Vagina (tissue), 2 donors: ENCODE measurements at places on chromosomes 16 and 17. TPM values are rescaled to one million over a fixed set of nuclear protein-coding genes. Genes with fewer than 3 reads are reported as not detected.

DNA sequence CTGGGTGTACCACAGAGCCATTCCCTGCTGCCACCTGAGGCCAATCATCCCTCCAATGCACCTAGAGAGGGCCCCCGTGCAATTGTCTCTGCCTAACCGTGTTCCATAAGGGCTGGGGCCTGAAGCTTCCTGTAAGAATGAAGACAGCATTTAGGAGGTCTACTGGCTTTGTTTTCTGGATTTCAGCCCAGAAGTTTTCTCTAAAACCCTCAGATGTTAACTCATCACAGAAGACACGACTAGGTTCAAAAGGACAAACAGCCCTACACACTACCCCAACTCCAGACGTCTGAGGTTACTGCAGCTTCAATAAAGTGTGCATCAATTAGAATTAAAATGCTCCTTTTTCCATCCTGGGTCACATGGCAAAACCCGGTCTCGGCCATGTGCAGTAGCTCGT is 10.8 kb upstream of the DRG2 start:
- H3K27me3 ChIP-seq = no peaks in the 10 kb centered on the region
- H3K27ac ChIP-seq = no peak overlapping the region
- no peaks in the 10 kb centered on the region for H3K4me1 ChIP-seq

DNA sequence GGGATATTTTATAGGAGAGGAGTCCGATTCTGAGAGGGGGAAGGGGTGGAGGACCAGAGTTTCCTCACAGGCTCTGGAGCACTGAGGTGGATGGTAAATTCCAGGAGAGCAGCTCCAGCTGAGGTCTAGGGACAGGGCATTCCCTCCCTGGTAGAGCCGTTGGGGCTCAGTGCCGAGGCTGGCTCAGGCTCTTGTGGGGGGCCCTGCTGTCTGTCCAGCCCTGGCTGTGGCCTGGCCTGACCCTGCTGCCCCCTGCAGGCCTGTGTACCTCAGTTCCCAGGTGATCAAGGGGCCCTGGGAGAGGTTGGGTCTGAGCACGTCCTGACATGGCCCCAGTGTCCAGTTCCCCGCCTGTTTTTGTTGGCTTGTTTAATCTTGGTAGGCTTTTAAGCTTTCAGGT is 16.8 kb downstream of the ZNF750 start:
- H3K27ac ChIP-seq = no peak overlapping the region
- no peaks in the 10 kb centered on the region for H3K27me3 ChIP-seq
- H3K4me3 ChIP-seq = no peak overlapping the region
- no peak for DNase-seq
- no peaks in the 10 kb centered on the region for H3K36me3 ChIP-seq

GRCh38 chr17:63698886-63699637 is 863 bp downstream of the LIMD2 start:
- no peaks in the 10 kb centered on the region for H3K36me3 ChIP-seq
- no peaks in the 10 kb centered on the region for H3K27me3 ChIP-seq
- H3K4me3 ChIP-seq = peak overlapping the region; percentile 60
- H3K4me1 ChIP-seq = peaks cover 38% of the 10 kb centered on the region
- peak overlapping the region; percentile 81 for H3K27ac ChIP-seq
- no peak for DNase-seq

GRCh38 chr17:76106703-76107102 is 3.1 kb upstream of the EXOC7 start:
- H3K4me1 ChIP-seq = peaks cover 24% of the 10 kb centered on the region
- DNase-seq = no peak

- H3K4me3 ChIP-seq = no peak overlapping the region
- no peaks in the 10 kb centered on the region for H3K36me3 ChIP-seq
- no peaks in the 10 kb centered on the region for H3K4me1 ChIP-seq
Observed at GRCh38 chr16:72380283-72380682, 208.3 kb upstream of the PMFBP1 start.

DNA sequence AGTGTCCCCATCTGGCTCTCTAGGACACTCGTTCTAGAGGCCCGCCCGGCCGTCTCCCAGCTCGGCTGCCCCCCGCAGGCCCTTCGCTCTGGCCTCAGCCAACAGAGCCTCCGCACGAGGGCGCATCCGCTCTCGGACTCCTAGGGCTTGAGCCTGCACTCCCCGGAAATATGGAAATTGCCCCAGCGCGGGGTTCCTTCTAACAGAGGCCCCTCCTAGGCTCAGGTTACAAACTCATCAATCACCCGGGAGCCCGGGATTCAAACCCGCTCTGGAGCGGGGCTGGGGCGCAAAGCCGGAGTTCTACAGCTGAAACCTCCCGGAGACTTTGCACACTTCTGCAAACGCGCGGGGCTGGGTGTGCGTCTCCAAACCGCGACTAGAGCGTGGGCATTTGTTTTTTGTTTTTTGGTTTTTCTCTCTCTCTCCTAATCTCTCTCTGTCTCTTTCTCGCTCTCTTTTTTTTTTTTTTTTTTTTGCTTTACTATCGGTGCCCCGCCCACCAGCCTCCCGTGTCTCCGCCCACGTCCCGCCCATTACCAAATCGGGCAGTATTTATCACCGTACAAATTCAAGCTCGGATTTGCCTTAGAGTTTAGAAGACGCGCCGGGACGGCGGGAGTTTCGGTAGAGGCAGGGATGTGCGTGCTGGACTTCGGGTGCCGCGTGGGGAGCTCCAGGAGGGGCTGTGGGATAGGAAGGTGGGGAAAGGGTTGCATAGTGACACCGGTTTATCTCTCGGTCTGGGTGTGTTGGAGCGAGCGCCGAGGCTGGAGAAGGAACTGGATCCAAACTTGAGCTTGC is 2.4 kb upstream of the FOXL1 start:
- H3K4me3 ChIP-seq = peak overlapping the region; percentile 33
- peaks cover 3% of the 10 kb centered on the region for H3K27me3 ChIP-seq
- no peak for DNase-seq
- H3K36me3 ChIP-seq = no peaks in the 10 kb centered on the region

DNA sequence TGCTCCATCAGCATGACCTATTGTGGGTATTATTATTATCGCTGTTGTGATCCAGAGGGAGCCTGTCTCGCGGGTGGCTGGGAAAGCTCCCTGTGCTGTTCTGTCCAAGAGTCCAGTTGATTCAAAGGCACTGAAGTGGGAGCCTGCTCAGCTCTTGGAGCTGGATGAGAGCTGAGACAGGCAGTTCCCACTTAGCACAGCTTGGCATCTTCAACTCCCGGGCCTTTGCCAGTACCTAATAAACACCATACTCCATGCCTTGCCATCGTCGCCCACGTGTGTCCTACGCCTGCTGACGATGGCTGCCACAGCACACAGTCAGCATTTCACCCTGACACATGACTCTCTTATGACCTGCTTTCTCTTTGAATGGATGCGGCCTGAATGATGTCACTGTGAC is 32.6 kb downstream of the RTN4RL1 start:
- H3K4me1 ChIP-seq = peaks cover 33% of the 10 kb centered on the region
- H3K27ac ChIP-seq = no peak overlapping the region
- no peaks in the 10 kb centered on the region for H3K27me3 ChIP-seq
- H3K4me3 ChIP-seq = no peak overlapping the region

DNA sequence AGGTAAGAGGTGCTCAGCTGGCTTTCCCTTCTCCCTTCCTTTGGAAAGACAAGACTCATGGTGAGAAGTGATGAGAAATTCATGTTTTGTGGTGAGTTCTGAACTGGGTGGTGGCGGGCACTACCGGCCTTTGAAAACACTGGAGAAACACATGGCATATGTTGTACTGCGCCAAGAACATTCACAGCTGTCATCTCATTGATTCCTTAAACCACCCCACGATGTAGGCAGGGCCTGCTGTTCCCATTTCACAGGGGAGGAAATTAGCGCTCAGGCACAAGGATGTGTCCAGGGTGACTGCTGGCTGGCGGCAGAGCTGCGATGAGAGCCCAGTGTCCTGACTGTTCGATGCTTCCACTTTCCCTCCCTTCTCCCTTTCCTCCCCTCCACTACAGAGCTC is 1.6 kb upstream of the DOC2B start:
- H3K27me3 ChIP-seq = peaks cover 7% of the 10 kb centered on the region
- H3K36me3 ChIP-seq = no peaks in the 10 kb centered on the region
- no peak overlapping the region for H3K27ac ChIP-seq
- H3K4me3 ChIP-seq = no peak overlapping the region
- peaks cover 40% of the 10 kb centered on the region for H3K4me1 ChIP-seq

GRCh38 chr16:80968386-80969113 is 38.1 kb downstream of the CMC2 start:
- no peak overlapping the region for H3K27ac ChIP-seq
- H3K4me1 ChIP-seq = no peaks in the 10 kb centered on the region
- H3K4me3 ChIP-seq = no peak overlapping the region
- no peak for DNase-seq
- no peaks in the 10 kb centered on the region for H3K27me3 ChIP-seq

- H3K4me3 ChIP-seq = no peak overlapping the region
- no peak for DNase-seq
- H3K36me3 ChIP-seq = no peaks in the 10 kb centered on the region
- H3K27me3 ChIP-seq = no peaks in the 10 kb centered on the region
- H3K4me1 ChIP-seq = peaks cover 98% of the 10 kb centered on the region
- H3K27ac ChIP-seq = peak overlapping the region; percentile 76
Observed at GRCh38 chr16:53090286-53090590, 35.4 kb downstream of the CHD9 start.

DNA sequence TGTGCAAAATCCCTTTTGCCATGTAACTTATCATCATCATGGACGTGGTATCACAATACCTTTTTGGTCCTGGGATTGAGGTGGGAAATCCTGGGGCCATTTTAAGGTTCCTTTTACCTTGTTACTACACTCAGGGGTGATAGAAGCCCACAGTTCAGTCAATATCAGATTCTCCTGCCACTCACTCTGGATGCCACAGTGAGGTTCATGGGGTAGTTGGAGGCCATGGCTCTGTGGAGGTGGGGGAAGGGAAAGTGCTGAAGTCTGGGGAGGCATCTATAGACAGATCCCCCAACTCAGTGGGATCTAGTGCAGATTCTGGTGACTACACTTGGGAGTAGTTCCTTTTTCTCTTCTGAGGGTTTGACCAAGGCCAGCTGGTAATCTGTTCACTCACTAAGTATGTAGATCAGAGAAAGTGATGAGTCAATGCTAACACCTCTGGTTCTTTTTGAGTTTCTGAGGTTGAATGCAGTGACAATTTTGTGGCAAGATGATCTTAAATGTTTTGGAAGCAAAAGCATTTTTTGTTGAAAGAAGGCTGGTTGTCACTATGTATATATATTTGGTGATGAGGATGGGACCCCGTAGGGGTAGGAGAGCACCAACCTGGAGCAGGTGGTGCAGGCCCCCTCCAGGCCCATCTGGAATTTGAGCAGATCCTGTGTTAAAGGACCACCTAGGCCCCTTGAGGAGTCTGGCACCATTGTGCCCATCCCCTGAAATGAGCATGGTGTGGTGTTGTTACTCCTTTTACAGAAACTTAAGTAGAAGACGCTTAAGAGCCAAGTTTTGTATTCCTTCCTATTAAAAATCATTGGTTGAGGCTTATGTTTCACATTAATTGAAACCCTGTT is 18.8 kb upstream of the IRF8 start:
- H3K36me3 ChIP-seq = no peaks in the 10 kb centered on the region
- H3K4me3 ChIP-seq = no peak overlapping the region
- H3K27ac ChIP-seq = no peak overlapping the region

DNA sequence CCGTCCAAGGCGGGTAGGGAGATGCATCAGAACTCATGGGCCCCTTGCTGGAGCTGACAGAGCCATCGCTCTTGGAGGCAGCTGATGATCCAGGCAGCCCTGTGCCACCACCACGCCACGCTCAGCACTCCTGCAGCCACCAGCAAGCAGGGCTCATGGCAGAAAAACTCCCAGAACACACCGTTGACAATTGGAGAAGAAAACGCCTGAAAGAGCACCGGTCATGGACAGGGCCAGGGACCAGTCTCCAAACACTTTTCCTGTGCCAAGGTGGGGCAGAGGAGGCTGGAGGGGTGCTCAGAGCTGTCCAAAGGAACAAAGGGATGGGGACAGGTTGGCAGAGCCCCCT is 132.2 kb downstream of the FOXL1 start:
- H3K4me3 ChIP-seq = no peak overlapping the region
- no peaks in the 10 kb centered on the region for H3K27me3 ChIP-seq
- no peaks in the 10 kb centered on the region for H3K4me1 ChIP-seq
- no peak overlapping the region for H3K27ac ChIP-seq
- H3K36me3 ChIP-seq = no peaks in the 10 kb centered on the region

- no peak for DNase-seq
- no peaks in the 10 kb centered on the region for H3K27me3 ChIP-seq
Observed at GRCh38 chr16:64974381-64974780, 147.5 kb downstream of the CDH11 start.

USB1 gene
- total RNA-seq = 44.2 TPM

MFSD6L gene
- total RNA-seq = not detected

EVPLL gene
- 16.7 TPM for total RNA-seq

OR1F1 gene
- not detected for total RNA-seq

SLFN12L gene
- 12.3 TPM for total RNA-seq

MT1E gene
- 564 TPM for total RNA-seq

HYDIN gene
- total RNA-seq = not detected

C16orf96 gene
- not detected for total RNA-seq

NEUROD2 gene
- not detected for total RNA-seq
